ENCODE measurements at places on chromosomes 7 and 10.

- DNase-seq = no peak
Observed at GRCh38 chr7:1454542-1454941, 4.7 kb downstream of the MICALL2 start.

DNA sequence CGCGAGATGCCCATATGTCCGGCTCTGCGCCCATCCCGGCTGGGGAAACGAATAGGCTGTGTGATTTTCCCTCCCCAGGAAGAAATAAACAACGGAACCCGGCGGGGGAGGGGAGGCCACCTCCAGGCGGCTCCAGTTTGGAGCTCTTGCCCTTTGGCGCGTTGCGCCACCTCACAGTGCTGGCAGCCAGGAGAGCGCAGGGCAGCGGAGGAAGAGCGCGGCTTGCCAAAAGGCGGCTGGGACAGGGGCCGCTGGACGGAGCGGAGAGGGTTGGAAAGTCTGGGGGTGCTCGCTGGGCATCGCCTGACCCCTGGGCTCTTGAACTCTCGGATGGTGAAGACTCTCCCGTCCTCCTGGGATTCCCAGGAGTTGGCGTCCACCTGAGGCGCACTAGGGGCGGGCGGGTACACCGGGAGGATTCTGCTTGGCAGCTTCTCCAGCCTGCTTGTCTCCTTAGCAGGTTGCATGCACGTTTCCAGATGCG lies 5.3 kb upstream of the NEUROG3 start:
- no peak for DNase-seq

DNA sequence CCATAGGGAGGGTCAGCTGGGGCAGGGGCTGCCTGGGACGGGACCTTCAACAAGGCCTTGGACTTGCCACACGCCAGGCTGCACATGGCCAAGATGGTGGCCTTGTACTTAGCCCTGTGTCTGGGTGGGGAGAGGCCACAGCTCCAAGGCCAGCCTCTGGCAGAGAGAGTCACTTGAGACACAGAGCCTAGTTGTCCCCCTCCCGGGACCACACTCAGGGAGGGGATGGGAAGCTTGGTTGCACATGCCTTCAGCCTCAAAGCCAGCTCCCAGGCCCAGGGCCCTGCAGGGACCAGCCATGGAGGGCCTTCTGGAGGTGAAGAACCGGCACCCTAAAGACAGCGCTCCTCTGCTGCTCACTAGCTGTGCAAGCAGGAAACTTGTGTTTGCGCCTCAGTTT lies 16.7 kb downstream of the MMRN2 start:
- DNase-seq = no peak

DNA sequence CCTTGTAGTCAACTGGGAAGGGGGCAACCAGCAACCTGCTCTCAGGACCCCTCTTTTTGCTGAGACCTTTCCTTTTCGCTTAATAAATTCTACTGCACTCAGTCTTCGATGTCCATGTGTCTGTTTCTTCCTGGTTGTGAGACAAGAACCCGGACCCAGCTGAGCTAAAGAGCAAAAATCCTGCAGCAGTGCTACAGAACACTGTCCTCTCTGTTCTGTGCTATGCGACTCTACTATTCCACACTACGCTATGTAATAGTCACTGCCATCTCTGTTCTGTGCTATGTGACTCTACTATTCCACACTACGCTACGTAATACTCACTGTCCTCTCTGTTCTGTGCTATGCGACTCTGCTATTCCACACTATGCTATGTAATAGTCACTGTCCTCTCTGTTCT lies 34.3 kb downstream of the DIP2C start:
- DNase-seq = no peak
